WTC11 (cell line): ENCODE measurements at places on chromosomes 7 and 10. TPM values are rescaled to one million over a fixed set of nuclear protein-coding genes. Genes with fewer than 3 reads are reported as not detected.

DNA sequence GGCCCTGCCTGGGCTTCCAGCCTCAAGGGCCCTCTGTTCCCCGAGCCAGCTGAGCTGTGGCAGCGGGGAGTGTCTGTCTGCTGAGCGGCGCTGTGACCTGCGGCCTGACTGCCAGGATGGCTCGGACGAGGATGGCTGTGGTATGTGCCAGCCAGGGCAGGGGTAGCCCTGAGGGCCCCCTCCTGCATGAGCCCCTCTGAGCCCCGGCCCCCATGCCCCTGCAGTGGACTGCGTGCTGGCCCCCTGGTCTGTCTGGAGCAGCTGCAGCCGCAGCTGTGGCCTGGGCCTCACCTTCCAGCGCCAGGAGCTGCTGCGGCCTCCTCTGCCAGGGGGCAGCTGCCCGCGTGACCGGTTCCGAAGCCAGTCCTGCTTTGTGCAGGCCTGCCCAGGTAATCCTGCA lies 28.4 kb upstream of the ZNF467 start:
- DNase-seq: no peak

GRCh38 chr7:10475940-10476641 lies 497.6 kb upstream of the PHF14 start:
- DNase-seq: no peak

GRCh38 chr7:79548727-79549126 lies 95.3 kb upstream of the MAGI2 start:
- DNase-seq: no peak

DNA sequence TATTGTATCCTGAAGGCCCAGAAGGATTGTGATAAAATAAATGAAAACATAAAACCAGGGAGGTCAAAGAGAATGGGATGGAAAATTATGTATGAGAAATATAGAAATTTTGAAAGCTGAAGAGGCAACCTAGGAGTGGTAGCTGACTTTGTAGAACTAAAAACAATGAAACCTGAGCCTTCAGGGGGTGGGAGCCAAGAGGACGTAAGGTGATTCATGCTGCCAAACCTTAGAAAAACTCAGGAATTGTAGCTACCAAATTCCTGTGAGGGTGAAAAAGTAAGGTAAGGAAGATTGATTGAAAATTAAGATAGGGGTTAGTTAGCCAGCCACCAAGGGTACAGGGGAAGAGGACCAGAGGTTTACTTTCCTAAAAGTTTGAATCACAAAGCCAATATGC lies 213.2 kb downstream of the KCND2 start:
- no peak for DNase-seq

DNA sequence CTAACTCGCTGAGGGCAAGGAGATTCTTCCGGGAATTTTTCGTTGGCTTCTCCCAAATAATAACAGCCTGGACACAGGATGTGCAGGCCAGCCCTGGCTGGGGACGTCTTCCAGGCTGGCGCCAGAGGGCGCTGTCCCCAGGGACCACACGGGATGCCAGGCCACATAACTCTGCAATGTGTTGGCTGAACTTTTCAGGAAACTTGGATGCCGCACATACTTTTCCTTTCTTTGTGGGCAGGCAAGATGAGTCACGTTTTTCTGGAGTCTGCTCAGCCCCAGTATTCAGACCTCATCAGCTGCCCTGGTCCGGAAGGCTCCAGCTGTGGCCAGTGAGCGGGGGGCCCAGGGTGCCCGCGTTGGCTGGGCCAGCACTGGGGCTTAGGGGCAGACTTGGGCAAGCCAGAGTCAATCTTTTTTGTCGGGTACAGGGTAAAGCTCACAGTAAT lies 122.7 kb downstream of the PRKAG2 start:
- DNase-seq: peak; percentile 85

DNA sequence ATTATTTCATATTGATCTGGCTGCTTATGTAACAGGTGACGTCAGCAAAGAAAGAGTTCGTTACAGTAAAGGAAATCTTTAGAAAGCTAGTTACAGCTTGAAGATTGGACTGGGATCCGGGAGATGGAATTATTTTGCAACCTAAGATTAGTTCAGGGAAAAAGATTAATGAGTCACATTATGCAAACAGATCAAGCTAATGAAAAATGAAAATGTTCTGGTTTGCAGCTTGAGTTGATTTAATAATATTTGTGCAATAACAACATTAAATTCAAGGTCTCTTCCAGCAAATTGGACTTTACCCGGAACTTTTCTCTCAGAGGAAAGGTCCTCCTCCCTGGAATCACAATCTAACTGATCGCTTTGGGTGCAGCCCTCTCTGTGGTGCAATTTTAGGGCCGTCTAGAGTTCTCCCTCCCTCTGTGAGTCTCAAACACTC lies 119.5 kb downstream of the OTUD1 start:
- no peak for DNase-seq

- no peak for DNase-seq
These were observed 44.0 kb downstream of the COL13A1 start for GRCh38 chr10:69845574-69846292.

DNA sequence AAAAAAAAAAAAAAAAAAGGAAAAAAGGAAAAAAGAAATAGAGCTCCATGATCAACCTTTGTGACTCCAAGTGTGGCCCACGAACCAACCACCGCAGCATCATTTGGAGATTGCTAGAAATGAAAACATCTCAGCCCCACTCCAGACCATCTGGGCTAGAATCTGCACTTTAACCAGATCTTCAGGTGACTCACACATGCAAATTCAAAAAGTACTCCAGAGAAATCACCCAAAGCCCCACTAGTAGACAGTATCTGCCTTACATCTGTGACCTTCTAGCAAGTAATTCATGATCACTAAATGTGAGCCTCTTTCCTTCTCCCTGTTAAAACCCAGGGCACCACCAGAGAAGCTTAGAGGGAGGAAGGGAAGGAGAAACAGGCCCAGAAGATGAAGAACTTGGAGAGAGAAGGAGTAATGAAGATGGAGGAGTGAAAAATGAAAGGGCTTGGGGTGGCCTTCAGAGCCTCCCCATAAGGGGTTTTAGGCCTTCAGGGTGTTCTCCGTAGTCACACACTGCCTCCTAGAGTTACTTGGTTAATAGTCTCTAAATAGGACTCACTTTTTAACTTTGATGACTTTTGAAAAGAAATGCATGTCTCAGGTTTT lies 94.0 kb downstream of the SLC37A3 start:
- DNase-seq: no peak

The MMP21 gene
- total RNA-seq: not detected in 3 replicates

The GPR26 gene
- total RNA-seq: 0.05 to 0.07 TPM (median 0.07 TPM) in 3 replicates

- DNase-seq: no peak
These were observed 4.6 kb downstream of the ST7 start for GRCh38 chr7:116957874-116958273.

DNA sequence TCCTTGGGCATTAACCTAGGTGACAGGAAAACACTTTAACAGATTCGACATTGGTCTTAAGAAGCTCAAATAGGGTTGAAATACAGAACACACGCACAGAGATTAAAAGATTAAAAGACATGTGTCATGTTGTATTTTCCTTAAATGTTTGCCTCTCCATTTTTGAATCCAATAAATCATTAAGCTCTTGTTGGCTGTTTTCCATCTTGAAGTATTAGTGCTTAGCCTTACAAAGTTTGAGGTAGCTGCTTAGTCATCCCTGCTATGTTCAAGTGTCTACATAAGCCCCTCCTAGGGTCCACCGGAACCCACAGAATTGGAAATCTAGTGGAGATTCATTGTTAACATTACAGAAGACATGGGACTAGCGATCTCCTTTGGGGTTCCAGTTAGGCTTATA lies 12.7 kb upstream of the GJD4 start:
- DNase-seq: no peak

DNA sequence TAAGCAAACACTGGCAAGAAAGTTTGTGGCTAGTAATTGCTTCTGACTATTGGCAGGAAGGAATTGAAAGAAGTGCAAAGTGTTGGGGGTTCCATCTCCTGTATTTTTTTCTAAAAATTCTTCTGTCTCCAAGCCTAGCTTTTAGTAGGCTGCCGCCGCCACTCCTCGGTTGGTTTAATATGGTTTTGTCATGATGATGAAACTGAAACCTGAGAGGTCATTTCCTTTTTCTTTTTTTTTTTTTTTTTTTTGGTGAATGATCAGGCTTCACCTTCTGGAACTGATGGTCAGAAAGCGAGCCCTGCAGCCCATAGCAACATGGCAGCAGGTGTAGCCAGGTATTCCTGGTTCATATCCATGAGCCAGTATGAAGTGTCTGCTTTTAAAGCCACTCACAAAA lies 75.3 kb upstream of the AGBL3 start:
- DNase-seq: no peak
